ENCODE measurements at places on chromosomes 7 and 10.

- no peak for DNase-seq
Measured at GRCh38 chr10:71158902-71159301, 53.5 kb upstream of the UNC5B start.

- no peak for DNase-seq
Measured at GRCh38 chr10:11528286-11528685, 83.2 kb downstream of the USP6NL start.

- no peak for DNase-seq
Measured at GRCh38 chr10:29839826-29840515, 205.2 kb upstream of the SVIL start.

GRCh38 chr7:137760111-137760510 is 86.7 kb downstream of the DGKI start:
- DNase-seq, result no peak

- no peak for DNase-seq
Measured at GRCh38 chr7:119664601-119665000, 608.4 kb upstream of the KCND2 start.

DNA sequence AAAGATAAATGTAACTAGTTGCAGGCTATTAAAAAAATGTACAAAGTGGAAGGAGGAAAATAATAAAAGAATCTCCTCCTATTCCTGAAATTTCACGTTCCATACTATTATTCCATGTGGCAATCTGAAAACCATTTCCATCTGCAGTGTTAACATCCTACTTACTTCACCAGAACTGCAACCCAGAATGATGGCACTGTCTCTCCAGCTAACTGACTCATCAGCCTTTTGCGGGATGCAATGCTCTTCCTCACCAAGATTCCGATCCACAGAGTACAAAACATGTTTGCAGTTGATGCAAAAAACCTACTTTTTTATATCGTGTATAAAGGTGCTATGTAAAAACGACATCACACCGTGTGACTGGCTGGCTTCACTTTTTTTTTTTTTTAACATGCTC is 50.8 kb downstream of the ESYT2 start:
- DNase-seq, result no peak

- DNase-seq, result no peak
Measured at GRCh38 chr7:141071260-141071854, 2.5 kb upstream of the TMEM178B start.

- no peak for DNase-seq
Measured at GRCh38 chr10:89471110-89471809, 56.9 kb downstream of the IFIT5 start.

GRCh38 chr10:26157734-26158133 is 58.8 kb upstream of the GAD2 start:
- DNase-seq, result no peak
